ENCODE measurements at places on chromosomes 1 and 21. TPM values are rescaled to one million over a fixed set of nuclear protein-coding genes. Genes with fewer than 3 reads are reported as not detected.

LRIF1 gene
- total RNA-seq = 15.3 TPM

NPHS2 gene
- not detected for total RNA-seq

DNA sequence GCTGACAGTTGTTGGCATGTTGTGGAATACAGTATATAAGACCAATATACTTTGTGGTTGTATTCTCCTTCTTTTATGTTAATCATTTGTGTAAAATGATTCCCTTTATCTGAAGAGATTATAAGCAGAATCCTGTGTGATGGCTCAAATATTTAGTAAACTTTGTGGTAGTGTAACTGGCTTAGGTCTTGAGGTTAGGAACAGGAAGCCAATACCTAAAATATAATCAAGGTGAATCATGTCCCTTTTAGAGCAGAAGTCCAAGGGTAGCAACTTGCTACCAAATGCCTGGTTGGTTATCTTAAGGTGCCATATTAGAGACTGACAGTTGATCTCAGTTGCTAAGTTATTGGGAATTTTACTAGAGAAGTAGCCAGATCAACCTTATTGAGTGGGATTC, 398.5 kb upstream of the ADAMTS5 start:
- H3K27me3 ChIP-seq = no peaks in the 10 kb centered on the region
- H3K4me3 ChIP-seq = no peak overlapping the region
- no peaks in the 10 kb centered on the region for H3K4me1 ChIP-seq
- H3K27ac ChIP-seq = no peak overlapping the region
- no peaks in the 10 kb centered on the region for H3K36me3 ChIP-seq
- DNase-seq = no peak

WNT3A gene
- 2.6 TPM for total RNA-seq

BTF3L4 gene
- total RNA-seq = 30.4 TPM
